ENCODE measurements at places on chromosomes 16 and 17.

- peak; percentile 28 for DNase-seq
Measured at GRCh38 chr16:4709481-4709880, 16.1 kb downstream of the NUDT16L1 start.

- no peak for DNase-seq
Measured at GRCh38 chr17:222172-222571, 40.7 kb upstream of the DOC2B start.

DNA sequence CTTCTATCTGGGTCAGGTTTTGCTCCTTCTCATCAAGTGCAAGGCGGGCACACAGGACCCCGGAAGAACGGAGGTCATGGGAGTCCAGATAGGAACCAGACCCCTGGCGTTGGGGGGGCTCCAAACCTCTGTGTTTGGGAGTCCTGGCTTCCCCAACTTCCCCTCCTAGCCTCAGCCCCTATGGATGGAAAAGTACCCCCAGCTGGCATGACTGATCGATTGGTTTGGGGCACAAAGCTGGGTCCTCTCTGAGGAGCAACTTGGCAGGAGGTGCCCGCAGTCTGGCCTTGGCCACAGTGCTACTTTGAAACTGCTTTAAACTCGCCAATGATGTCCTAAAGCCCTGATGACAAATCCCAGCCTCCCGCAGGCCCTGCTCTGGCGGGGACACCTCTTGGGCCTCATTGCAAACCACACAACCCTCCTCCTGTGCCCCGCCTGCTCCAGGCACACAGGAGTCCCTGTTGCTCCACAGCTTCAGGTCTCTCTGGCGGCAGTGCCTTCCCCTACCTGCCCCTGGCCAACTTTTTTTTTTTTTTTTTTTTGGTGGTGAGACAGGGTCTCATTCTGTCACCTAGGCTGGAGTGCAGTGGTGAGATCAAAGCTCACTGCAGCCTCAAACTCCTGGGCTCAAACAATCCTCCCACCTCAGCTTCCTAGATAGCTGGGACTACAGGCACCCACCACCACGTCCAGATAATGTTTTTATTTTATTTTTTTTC lies 38.0 kb upstream of the SNN start:
- no peak for DNase-seq

DNA sequence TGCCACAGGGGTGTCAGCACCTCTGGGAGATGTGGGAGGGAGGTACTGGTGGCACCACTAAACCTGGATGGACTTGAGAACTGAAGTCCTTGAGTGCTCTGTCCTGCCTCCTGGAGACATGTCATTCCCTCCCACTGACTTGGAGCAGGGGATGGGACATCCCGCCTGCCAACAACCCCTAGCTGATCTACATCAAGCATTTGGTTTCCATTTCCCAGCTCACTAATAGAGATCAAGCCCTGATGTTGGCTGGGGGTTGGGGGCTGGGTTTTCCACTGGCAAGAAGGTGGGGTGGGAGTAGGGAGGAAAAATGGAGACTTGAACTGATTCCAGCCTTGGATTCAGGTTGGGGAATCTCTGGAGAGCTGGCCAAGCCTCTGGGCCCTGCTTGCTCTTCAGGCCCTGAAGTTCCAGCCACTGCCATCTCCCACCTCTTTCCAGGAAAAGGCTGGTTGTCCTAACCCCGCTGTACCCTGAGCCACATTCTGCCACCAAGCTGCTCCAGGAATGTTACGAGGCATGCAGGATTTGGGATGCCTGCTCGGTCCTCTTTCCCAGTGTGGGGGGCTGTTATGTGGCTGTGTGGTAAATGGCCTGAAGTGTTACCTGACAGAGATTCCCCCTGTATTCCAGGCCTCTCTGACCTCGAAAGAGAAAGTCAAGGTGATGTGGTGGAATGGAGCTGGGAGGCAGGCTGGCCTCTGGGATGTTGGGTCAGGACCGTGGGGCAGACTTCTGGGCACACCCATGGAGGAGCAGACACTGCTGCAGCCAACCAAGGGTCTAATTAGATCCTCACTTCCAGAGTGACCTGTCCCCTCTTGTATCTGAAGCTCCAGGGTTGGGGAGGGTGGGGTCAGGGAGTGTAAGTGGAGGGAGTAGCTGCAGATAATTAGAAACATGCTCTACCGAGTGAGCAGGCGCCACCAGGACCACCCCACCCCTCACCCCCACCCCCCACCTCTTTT lies 16.7 kb downstream of the IGFBP4 start:
- DNase-seq, result no peak

DNA sequence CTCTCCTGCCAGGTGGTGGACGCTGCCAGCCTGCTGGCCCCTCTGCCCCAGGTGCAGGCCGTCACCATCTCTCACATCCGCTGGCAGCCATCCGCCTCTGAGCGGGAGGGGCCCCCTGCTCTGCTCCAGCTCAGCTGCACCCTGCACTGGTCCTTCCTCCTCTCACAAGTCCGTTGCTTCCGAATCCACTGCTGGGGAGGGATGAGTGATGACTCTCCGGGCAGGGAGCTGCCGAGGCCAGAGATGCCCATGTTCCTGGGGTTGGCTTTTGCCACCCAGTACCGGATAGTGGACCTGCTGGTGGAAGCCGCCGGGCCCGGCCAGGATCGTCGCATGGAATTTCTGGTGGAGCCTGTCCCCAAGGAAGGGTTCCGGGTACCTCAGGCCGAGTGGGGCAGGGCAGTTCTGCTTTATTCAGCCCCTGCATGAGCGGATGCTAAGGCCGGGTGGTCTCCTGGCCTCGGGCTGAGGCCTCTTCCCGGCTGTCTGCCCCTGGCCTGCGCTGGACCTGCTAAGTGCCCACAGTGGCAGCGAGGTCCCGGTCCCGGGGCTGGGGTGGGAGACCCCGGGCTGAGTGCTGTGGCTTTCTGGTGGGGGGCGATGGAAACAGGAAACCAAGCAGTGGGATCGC lies 11.4 kb downstream of the ENGASE start:
- no peak for DNase-seq

DNA sequence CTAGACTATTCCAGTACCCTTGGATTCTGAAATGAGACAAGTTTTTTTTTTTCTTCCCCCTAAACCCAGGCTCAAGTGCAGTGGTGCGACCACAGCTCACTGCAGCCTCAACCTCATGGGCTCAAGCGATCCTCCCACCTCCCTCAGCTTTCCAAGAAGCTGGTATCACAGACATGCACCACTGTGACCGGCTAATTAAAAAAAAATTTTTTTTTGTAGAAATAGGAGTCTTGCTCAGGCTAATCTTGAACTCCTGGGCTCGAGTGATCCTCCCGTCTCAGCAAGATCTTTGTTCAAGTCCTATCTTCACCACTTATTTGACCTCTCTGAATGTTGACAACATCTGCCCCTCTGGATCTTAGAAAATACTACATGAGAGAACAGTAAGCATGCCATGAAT lies 26.6 kb upstream of the CORO6 start:
- no peak for DNase-seq

DNA sequence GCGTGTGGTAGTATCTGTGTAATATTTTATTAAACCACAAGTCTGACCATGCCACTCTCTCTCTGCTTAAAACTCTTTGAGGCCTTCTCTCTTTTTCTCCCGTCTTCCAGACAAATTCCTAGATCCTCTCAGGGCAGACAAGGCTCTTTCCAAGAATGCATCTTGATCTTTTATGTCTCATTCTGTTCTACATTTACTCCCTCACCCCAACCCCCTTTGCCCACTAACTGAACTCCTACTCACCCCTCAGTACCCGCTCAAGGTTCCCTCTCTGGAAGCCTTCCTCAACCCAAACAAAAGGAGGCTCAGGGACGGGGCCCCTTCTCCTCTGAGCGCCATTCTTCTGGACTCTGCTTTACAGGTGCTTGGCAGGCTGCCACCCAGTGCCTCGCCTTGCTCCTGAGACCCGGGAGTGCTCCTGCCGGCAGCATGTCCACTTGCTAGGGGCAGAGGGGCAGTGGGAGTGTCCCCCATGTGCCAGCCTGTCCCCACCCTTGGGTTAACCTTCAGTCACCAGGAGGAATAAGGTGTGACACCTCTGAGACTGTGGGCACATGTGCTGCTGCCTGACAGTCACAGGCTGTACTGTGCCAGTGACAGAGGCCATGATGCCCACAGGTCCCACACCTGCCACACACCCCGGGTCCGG lies 9.2 kb downstream of the SLC13A2 start:
- no peak for DNase-seq

- DNase-seq, result peak; percentile 63
Measured at GRCh38 chr17:3935140-3935542, 18.9 kb upstream of the P2RX1 start.

DNA sequence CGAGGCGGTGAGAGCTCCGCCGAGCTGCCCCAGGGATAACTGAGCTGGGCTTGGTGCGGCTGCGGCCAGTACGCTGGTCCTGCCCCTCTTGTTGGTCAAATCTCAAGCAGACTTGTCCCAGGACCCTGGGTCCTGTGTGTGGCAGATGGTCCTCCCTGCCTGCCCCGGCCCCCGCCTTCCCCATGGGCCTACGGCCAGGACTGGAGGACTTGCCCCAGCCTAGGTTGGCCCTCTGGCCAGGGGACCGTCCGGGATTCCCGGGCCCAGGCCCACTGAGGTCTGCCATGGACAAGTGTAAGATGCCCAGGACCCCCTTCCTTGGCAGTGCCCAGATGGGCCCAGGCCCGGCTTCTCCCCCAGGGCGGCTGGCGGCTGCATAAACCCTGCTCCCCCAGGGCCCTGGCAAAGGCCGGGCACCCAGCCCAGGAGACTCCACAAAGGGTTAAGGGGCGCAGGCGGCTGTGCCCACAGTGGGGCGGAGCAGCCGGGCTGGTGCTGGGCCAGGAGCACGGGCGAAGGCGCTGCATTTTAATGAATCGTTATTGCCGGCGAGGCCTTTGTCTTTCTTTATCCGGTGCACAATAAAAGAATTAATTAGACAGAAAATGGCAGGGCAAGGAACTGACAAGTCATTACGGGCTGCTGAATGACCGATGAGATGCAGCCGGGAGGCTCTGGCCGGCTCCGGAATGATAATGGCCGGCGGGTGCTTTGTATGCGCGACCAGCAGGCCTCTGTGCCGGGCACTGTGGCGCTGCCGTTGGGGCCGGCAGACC lies 9.1 kb downstream of the SOX8 start:
- no peak for DNase-seq

- DNase-seq, result no peak
Measured at GRCh38 chr16:5870886-5871691, 773.5 kb upstream of the EEF2KMT start.

DNA sequence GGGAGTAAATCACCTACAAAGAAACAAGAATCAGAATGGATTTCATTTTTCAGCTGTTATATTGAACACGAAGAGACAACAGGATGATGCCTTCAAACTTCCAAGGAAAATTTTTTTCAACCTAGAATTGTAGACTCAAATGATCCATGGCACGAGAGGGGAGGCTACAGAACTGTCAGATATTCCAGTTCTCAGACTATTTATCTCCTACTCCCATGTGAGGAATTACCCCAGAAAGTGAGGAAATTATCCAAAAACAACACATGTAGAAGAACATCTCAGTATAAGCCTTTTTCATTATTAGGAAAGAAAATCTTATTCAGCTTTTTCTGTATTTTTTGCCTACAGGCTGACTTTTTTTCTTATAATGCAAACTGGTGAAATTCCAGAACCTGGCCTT lies 5.5 kb upstream of the ASGR2 start:
- DNase-seq, result no peak

- no peak for DNase-seq
Measured at GRCh38 chr17:4576161-4576558, 8.2 kb upstream of the SMTNL2 start.

DNA sequence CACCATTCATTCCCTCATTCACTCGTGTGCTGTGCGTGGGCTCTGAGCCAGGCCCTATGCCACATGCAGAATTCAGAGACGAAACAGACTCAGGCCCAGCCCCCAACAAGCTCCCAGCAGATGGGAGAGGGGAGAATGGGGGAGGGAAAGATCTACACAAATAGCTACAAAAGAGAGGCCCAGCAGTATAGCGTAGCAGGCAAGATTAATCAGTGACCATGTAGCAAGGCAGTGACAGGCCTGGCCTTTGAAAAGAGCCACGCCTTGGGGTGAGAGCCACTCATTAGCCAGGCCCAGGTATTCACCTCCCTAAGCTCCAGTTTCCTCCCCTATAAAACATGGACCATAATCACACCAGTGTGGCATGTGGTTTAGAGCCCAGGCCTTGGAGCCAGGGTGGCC lies 16.4 kb upstream of the KRT19 start:
- DNase-seq, result peak; percentile 21

GRCh38 chr17:67403065-67403464 lies 26.0 kb downstream of the PITPNC1 start:
- DNase-seq, result no peak

- no peak for DNase-seq
Measured at GRCh38 chr16:24747441-24747840, 18.0 kb downstream of the TNRC6A start.

GRCh38 chr17:82775001-82775823 lies 23.3 kb downstream of the TBCD start:
- DNase-seq, result peak; percentile 43

GRCh38 chr17:61416211-61416539 lies 16.5 kb downstream of the TBX2 start:
- no peak for DNase-seq

DNA sequence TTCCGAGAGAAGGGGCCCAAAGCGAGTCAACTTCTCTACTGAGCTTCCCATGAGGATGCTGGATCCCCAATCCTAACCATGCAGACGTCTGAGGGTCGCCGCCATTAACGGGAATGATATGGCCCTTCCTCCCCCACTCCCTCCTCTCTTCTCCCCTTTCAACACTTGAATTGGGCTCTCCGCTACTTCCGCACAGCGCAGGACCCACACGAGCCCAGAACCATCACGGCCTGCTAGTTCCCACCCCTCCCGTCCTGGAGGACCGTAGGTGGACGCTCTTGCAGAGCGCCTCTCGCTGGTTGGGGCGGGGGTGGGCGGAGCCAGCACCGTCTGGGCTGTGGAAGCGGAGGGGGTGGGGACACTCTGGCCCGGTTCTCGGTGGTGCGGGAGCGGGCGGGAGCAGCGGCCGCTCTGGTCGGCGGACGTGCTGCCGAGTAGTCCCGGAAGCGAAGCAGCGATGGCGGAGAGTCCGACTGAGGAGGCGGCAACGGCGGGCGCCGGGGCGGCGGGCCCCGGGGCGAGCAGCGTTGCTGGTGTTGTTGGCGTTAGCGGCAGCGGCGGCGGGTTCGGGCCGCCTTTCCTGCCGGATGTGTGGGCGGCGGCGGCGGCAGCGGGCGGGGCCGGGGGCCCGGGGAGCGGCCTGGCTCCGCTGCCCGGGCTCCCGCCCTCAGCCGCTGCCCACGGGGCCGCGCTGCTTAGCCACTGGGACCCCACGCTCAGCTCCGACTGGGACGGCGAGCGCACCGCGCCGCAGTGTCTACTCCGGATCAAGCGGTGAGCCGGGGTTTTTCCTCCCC lies at the start of gene UBE2Z:
Gene UBE2Z (plus strand): TSS at position 361 of the 797 bp plus-strand sequence. CDS start 97 bp downstream, at position 458.
- DNase-seq, result peak; percentile 96

- no peak for DNase-seq
Measured at GRCh38 chr17:38921756-38922411, 3.5 kb upstream of the LASP1NB start.

- DNase-seq, result no peak
Measured at GRCh38 chr17:27669850-27670249, 38.9 kb downstream of the LGALS9 start.

DNA sequence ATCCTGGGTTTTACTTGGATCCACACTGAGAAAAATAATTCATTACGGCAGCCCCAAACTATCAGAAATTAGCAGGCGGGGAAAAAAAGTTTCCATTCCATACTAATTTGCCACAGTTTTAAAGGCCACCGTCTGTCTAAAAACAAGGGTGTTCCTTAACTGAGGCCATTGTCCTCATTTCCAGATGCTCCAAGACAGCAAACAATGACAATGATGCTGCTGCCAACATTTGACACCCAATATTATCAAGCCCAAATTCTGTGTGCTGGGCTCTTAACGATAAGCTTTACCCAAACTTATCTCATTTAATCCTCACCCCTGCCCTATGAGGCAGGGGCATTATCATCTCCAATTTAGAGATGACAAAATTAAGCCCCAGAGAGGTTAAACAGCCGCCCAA lies 26.3 kb downstream of the CUEDC1 start:
- no peak for DNase-seq

GRCh38 chr17:37259030-37259735 lies 116.6 kb upstream of the C17orf78 start:
- peak; percentile 54 for DNase-seq

Data from fibroblast of skin of abdomen (primary cell).